ENCODE measurements at places on chromosomes 16 and 17.

DNA sequence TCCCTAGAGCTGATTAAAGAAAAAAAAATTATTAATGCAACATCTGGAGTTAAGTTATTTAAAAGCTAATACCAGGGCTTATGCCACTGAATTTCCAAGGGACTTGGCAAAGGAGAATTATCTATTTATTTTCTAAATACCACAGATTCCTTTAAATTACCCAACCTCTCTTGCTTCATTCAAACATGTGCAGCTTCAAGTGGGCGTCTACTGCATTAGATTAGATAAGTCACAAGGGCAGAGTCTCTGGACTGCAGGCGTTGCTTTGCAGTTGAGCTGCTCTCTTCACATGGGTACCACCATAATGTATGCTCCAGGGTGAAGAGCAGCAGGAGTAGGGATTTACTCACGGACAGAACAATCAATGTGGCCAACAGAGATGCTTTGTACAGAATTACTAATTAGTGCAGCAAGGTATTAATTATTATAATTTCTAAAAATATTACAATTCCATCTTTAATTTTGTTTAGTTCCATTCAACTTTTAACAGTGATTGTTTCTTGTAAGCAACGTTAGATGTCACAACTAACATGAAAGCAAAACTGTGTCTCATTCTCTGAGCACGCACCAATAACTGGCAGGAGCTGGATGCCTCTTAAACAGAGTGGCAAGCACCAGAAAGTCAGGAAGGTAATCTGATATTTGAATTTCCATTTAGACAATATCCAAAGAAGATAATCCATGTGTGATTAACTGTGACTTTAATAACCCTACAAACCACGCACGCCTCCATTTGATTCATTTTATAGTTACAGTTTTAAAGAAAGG lies 214.2 kb downstream of the STX8 start:
- DNase-seq: no peak

DNA sequence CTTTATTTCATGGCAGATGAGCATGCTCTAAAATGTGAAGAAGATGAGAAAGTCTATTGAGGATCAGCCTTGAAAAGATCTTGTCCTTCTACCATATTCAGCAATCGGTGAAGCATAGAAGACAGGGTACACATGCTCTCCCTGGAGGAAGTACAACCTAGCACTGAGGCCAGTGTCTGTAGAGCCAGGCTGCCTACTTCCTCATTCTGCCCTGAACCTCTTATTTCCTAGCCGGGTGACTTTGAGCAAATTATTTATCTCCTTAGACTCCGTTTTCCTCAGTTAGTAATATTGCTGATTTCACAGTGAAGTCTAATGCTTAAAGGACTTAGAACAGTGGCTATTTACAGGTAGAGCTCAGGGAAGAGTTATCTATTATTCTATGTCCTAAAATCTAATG lies 58.4 kb downstream of the TMEM100 start:
- no peak for DNase-seq

GRCh38 chr17:42182927-42183734 lies 2.1 kb downstream of the HCRT start:
- DNase-seq: no peak

DNA sequence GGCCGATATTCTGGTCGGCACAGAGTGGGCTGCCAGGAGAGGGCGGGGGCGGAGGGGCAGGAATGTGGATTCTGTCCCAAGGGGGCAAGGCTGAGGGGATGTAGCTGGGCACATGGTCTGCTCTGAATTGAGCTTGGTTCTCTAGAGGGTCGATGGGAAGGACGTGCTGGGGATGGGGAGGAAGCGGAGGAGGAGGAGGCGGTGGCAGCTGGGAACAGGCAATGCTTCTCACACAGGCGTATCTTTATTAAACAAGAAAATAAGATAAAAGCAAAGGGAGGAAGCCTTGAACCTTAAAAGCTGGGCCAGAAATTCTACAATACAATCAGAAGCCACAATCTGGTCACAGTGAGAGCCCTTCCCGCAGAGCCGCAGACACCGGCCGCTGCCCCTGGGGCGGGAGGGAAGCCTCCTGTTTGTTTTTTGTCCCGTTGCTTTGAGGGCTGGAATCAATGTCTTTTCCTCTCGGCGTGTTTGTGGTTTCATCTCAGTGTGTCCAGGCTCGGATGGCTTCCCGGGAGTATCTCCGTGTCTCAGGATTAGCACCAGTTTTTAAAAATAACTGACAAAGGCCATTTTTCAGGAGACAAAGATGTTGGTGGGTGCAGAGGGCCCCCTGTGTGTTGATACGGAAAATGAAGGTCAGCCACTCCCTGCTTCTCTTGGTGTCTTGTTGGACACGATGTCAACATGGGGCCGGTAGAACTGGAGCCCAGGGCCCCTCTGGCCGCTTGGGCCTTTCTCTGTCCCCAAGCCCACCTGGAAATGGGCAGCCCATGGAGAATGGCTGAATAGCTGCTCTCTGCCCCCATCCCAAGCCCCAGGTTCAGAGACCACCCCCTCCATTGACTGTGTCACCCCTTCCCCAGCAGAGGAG lies 12.3 kb upstream of the SLC7A5 start:
- DNase-seq: no peak

- DNase-seq: no peak
Observed at GRCh38 chr17:79408251-79408650, 202.6 kb downstream of the RBFOX3 start.

DNA sequence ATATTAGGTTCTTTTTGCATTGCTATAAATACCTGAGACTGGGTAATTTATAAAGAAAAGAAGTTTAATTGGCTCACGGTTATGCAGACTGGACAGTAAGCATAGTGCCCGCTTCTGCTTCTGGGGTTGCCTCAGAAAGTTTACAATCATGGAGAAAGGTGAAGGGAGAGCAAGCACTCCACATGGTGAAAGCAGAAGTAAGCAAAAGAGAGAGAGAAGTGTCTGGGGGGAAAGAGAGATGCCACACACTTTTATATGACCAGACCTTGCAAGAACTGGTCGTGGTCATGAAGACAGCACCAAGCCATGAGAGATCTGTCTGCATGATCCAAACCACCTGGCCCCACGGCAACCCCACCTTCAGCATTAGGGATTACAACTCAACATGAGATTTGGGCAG lies 45.4 kb downstream of the KCNJ16 start:
- no peak for DNase-seq

DNA sequence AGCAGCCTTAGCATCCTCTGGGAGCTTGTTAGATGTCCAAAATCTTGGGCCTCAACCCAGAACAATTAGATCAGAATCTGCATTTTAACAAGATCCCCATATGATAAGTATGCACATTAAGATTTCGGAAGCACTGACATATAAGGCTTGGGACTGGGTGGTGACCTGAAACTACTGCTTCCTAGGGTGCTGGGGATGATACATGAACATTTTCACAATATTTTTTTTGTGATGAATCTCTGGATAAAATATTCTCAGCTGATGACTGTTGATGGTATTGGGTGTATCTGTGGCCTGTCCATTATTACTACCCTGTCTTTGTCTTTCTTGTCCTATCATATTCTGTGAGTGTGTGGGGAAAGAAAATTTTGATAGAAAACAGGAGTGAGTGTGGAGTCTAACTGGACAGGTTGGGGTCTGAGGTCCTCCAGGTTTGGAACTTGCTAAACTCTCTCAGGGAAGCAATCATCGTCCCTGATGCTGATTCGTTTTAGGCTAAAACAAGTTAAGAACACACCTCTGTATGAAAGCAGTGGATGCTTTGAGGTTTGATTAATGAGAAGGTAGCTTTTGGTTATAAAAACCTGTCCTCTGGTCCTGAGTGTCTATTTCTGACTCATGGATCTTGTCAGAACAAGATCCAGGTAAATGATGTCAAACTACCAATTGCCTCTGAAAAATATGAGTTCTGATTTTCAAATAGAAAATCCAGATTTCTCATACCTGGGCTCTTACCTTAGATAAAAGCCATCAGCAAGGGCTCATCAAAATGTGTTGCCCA lies 23.2 kb downstream of the KRT23 start:
- no peak for DNase-seq
